ENCODE measurements at places on chromosomes 12 and 14.

DNA sequence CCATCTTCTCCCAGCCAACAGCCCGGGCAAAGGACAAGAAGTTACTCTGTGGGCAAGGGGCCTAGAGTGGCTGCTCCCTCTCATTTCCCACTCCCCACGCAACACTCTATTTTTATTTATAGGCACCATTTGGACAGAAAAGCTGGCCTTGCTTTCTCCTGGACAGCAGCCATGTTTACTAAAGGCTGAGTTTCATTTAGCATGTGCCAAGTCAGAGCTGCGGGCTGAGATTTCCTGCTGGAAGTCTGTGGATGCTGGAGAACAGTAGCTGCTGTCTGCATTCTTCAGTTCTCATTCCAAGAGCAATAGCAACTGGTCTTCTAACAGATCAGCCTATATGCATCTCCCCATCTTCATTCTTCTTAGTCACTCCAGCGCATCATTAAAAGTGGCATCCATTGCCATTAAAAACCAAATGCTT, 8.3 kb downstream of the COL2A1 start:
- DNase-seq, result no peak

- DNase-seq, result no peak
Observed at GRCh38 chr14:98711453-98711852, 560.5 kb downstream of the BCL11B start.

DNA sequence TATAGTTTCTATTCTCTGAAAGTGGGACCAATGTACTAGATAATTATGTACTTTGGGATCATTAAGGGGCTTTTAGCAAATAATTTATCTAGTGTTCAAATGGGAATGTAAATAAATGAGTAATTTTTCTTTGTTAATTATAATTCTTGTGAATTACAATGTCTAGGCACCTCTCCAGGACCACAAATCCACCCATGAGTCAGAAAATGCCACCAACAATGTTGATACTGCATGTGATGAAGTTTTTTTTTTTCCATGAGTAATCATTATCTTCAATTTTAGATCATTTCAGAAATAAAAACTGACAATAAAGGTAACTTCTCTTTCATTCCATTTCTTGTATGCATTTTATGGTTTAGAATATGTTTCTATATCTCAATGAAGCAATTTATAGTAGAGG, 470.3 kb downstream of the VRK1 start:
- DNase-seq, result no peak

DNA sequence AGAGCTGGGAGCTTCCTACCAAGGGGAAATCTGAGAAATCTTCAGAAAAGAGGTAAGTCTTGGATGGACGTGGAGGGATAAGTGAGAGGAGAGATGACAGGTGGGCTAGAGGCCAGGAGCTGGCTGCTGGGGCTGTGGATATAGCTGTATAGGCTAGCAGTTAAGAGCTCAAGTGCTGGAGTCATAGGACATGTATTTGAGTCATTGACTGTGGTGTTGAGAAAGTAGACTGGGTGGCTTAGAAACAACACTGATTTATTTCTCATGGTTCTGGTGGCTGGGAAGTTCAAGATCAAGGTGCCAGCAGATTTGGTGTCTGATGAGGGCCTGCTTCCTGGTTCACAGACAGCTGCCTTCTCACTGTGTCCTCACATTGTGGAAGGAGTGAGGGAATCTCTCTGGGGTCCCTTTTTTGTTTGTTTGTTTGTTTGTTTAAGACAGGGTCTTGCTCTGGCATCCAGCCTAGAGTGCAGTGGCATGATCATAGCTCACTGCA, 151.1 kb upstream of the FUT8 start:
- no peak for DNase-seq

- no peak for DNase-seq
Observed at GRCh38 chr12:94545935-94546771, 86.5 kb upstream of the CEP83 start.

- DNase-seq, result no peak
Observed at GRCh38 chr12:27869567-27869966, 89.5 kb upstream of the MANSC4 start.
